GM23338 (cell line): ENCODE measurements at places on chromosomes 7 and 10. TPM values are rescaled to one million over a fixed set of nuclear protein-coding genes. Genes with fewer than 3 reads are reported as not detected.

The AKR1C8 gene
- polyA plus RNA-seq = not detected in 2 replicates

The CYP3A5 gene
- 1.1 and 1.2 TPM in 2 replicates for polyA plus RNA-seq

The ZNF727 gene
- not detected in 2 replicates for polyA plus RNA-seq

The IQUB gene
- 0.57 and 0.79 TPM in 2 replicates for polyA plus RNA-seq

The TMEM120A gene
- polyA plus RNA-seq = 22.3 and 27.1 TPM in 2 replicates

The PFKP gene
- polyA plus RNA-seq = 55.3 and 56.3 TPM in 2 replicates

The TAC1 gene
- 7.5 and 9.7 TPM in 2 replicates for polyA plus RNA-seq

The TRPV5 gene
- not detected in 2 replicates for polyA plus RNA-seq

The MYO1G gene
- 0.11 and 0.31 TPM in 2 replicates for polyA plus RNA-seq

GRCh38 chr7:139798221-139798620 lies 20.4 kb upstream of the HIPK2 start:
- H3K4me1 ChIP-seq = no peaks in the 10 kb centered on the region
- H3K36me3 ChIP-seq = no peaks in the 10 kb centered on the region

DNA sequence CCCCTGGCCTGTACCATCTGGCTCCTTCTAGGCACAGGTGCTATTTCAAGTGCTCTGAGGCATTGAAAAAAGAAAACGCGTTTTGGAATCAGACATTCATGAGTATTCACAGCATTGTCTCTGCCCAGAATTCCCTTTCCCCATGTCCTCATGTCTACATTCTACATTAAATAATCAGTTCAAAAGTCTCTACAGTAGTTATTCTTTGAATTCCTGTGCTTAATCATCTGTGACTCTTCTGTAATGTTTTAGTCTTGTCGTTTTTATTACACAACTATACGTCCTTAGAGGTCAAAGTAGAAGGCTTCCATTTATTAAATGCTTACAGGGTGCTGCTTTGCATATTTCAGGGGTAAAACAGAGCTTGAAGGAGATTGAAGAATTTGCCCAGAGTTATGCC lies 95.7 kb downstream of the BICC1 start:
- no peak for DNase-seq
- H3K4me1 ChIP-seq = no peaks in the 10 kb centered on the region
- H3K4me3 ChIP-seq = no peak overlapping the region
- no peak overlapping the region for H3K27ac ChIP-seq

GRCh38 chr7:138377306-138377705 lies 82.8 kb upstream of the TRIM24 start:
- no peaks in the 10 kb centered on the region for H3K27me3 ChIP-seq
- no peak for DNase-seq
- H3K4me1 ChIP-seq = no peaks in the 10 kb centered on the region
- no peaks in the 10 kb centered on the region for H3K36me3 ChIP-seq

DNA sequence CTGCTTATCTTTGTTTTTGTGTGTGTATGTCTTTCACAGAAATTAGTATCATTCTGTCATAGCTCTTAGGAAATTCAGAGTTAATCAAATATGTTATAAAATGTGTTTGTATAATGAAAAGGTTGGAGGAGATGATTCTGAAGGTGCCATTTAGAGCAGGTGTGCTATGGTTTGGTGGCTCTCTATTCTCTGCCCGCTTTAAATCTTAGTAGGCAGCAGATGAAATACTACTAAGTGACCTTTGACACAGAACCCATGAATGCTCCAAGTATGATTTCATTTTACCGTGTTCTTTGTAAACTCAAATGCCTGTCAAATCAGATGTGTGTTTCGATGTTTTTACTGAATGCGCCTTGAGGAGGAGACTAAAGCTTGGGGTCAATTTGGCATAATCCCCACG lies 24.5 kb downstream of the ZEB1 start:
- no peaks in the 10 kb centered on the region for H3K4me1 ChIP-seq
- no peak for DNase-seq
- no peak overlapping the region for H3K27ac ChIP-seq
- no peak overlapping the region for H3K4me3 ChIP-seq

DNA sequence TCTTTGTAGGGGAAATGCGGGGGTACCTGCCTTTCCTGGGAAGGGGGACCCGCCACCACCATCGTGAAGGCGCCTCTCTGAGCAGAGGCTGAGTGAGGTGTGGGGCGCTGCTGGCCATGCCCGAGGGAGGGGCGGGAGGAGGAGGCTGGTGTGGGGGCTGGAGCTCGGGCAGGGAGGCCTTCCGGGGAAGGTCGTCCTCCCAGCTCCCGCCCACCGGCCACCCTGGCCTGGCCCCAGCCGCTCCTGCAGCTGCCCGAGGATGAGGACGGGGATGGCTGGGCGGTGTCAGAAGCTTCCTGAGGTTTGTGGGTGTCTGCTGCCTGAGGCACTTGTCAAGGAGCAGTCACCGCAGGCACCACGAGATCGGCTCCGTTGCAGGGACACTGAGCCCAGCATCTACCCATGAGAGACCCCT lies 11.4 kb downstream of the PWWP2B start:
- peak; percentile 46 for DNase-seq
- no peaks in the 10 kb centered on the region for H3K36me3 ChIP-seq
- no peaks in the 10 kb centered on the region for H3K27me3 ChIP-seq

- H3K4me1 ChIP-seq = peaks cover 6% of the 10 kb centered on the region
- H3K4me3 ChIP-seq = peak overlapping the region; percentile 91
- H3K36me3 ChIP-seq = no peaks in the 10 kb centered on the region
- H3K27me3 ChIP-seq = peaks cover 54% of the 10 kb centered on the region
These were observed 973 bp downstream of the GPR158 start for GRCh38 chr10:25175527-25176420.

GRCh38 chr10:3772361-3773171 lies 12.4 kb downstream of the KLF6 start:
- H3K36me3 ChIP-seq = peaks cover 5% of the 10 kb centered on the region; the same call in 1 of the 2 replicates
- H3K4me1 ChIP-seq = peaks cover 31% of the 10 kb centered on the region
- no peak overlapping the region for H3K4me3 ChIP-seq
- H3K27ac ChIP-seq = no peak overlapping the region
- H3K27me3 ChIP-seq = no peaks in the 10 kb centered on the region

GRCh38 chr10:43197834-43198681 lies 59.8 kb downstream of the CSGALNACT2 start:
- no peak overlapping the region for H3K27ac ChIP-seq

- H3K4me3 ChIP-seq = no peak overlapping the region
- no peaks in the 10 kb centered on the region for H3K27me3 ChIP-seq
- no peak for DNase-seq
- no peaks in the 10 kb centered on the region for H3K4me1 ChIP-seq
- no peaks in the 10 kb centered on the region for H3K36me3 ChIP-seq
- no peak overlapping the region for H3K27ac ChIP-seq
These were observed 323.7 kb upstream of the GNAI1 start for GRCh38 chr7:79810916-79811315.

GRCh38 chr10:68434657-68435056 lies 27.6 kb upstream of the RUFY2 start:
- H3K4me1 ChIP-seq = no peaks in the 10 kb centered on the region
- no peak for DNase-seq
- H3K4me3 ChIP-seq = no peak overlapping the region
- H3K27ac ChIP-seq = peak overlapping the region; percentile 63; the same call in 1 of the 2 replicates

- H3K4me3 ChIP-seq = no peak overlapping the region
- H3K27me3 ChIP-seq = no peaks in the 10 kb centered on the region
- peaks cover 7% of the 10 kb centered on the region for H3K4me1 ChIP-seq
- DNase-seq = no peak
These were observed 226.6 kb downstream of the ADAM12 start for GRCh38 chr10:126161691-126162090.

DNA sequence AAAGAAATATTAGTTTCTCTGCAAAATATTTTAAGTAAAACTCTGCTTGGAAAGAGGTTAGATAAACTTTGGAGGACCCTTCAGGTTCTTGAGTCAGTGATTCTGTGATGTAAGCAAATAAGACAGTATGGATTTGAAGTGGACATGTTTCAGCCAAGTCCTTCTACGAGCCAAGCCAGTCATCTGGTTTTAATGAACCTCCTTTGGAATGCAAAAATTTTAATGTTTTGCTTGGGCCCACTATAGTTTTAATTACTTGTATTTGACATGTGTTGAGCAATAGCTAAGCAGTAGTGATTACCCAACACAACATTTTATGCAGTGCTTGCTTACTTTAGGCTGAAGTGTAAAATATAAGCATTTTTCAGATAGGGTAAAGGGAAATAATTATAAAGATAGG lies 296.3 kb upstream of the SEMA3D start:
- H3K4me3 ChIP-seq = no peak overlapping the region
- H3K27ac ChIP-seq = no peak overlapping the region
- no peaks in the 10 kb centered on the region for H3K4me1 ChIP-seq
- H3K36me3 ChIP-seq = no peaks in the 10 kb centered on the region

GRCh38 chr7:29386196-29386765 lies 177.4 kb upstream of the PRR15 start:
- H3K27me3 ChIP-seq = no peaks in the 10 kb centered on the region
- no peak overlapping the region for H3K27ac ChIP-seq
- H3K36me3 ChIP-seq = no peaks in the 10 kb centered on the region
- DNase-seq = no peak
- H3K4me1 ChIP-seq = 0 out of 2 replicates have a peak, but pooled peaks cover 4% of the 10 kb centered on the region

DNA sequence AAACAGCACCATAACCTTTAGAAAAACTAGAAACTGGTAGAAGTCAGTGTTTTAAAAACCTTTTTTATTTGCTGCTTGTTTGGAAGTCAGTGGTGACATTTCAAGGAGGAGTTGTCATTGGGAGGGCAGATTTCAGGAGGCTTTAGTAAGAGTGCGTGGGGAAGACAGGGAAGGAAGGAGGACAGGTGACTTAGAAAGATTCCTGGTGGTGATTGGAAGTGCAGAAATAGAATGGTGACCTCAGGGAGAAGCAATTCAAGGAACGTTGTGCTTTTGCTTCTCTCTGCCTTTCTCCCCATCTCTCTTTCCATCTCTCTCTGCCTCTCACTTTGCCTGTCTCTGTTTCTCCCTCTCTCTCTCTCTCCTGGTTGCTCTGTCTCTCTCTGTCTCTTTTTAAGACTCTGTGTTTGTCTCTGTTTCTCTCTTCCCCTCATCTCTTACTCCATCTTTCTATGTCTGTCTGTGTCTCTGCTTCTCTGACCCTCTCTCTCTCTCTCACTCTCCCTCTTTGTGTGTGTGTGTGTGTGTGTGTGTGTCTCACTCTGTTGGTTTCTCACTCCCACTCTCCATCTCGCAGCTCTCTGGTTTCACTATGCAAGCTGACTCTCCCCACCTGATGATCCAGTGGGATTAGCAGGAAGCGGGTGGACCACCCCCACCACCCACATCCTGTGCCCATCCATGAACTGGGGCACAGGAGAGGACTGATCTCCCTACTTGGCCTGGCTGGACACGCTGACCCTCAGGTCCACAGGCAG lies 10.9 kb upstream of the PFKP start:
- no peaks in the 10 kb centered on the region for H3K36me3 ChIP-seq
- no peak overlapping the region for H3K4me3 ChIP-seq
- DNase-seq = no peak
- H3K4me1 ChIP-seq = 0 out of 2 replicates have a peak, but pooled peaks cover 2% of the 10 kb centered on the region

DNA sequence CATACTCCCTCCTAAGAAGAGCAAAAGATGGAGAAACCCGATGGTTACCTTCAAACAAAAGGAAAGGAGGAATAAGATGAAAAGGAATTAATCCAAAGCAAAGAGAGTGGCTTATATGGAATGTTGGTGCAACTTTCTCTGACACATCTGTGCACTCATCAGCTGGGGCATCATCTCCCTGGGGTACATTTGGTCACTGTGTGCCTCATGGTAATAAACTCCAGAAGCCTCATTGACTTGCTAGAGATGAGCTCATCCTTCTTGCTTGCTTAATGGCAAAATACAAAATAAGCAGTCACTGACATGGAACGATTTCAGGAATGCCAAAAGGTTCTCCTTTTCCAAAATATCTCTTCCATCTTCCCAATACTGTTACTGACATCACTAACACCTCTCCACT lies 22.5 kb downstream of the CAV1 start:
- H3K4me1 ChIP-seq = no peaks in the 10 kb centered on the region
- H3K4me3 ChIP-seq = no peak overlapping the region
- no peaks in the 10 kb centered on the region for H3K27me3 ChIP-seq
- H3K27ac ChIP-seq = no peak overlapping the region
- H3K36me3 ChIP-seq = no peaks in the 10 kb centered on the region

- H3K4me3 ChIP-seq = no peak overlapping the region
- no peaks in the 10 kb centered on the region for H3K27me3 ChIP-seq
- H3K36me3 ChIP-seq = no peaks in the 10 kb centered on the region
- peak; percentile 77 for DNase-seq
- H3K27ac ChIP-seq = no peak overlapping the region
These were observed 84.3 kb upstream of the PHF14 start for GRCh38 chr7:10889266-10889898.

- no peaks in the 10 kb centered on the region for H3K36me3 ChIP-seq
- H3K27me3 ChIP-seq = no peaks in the 10 kb centered on the region
- H3K27ac ChIP-seq = peak overlapping the region; percentile 29
- peaks cover 23% of the 10 kb centered on the region for H3K4me1 ChIP-seq
- H3K4me3 ChIP-seq = peak overlapping the region; percentile 14
These were observed 44.9 kb downstream of the MYPN start for GRCh38 chr10:68154211-68154497.

GRCh38 chr7:56493704-56494450 lies 377.7 kb upstream of the NUPR2 start:
- no peaks in the 10 kb centered on the region for H3K36me3 ChIP-seq
- no peak overlapping the region for H3K4me3 ChIP-seq
- DNase-seq = no peak
- H3K4me1 ChIP-seq = no peaks in the 10 kb centered on the region
- no peaks in the 10 kb centered on the region for H3K27me3 ChIP-seq

GRCh38 chr7:2725178-2726105 lies 37.4 kb downstream of the AMZ1 start:
- H3K4me3 ChIP-seq = no peak overlapping the region
- DNase-seq = no peak
- no peaks in the 10 kb centered on the region for H3K4me1 ChIP-seq
- no peak overlapping the region for H3K27ac ChIP-seq

- H3K4me3 ChIP-seq = no peak overlapping the region
- DNase-seq = no peak
- no peak overlapping the region for H3K27ac ChIP-seq
- no peaks in the 10 kb centered on the region for H3K36me3 ChIP-seq
These were observed 8.0 kb downstream of the SLC18A2 start for GRCh38 chr10:117248750-117249465.

- H3K4me3 ChIP-seq = no peak overlapping the region
- 0 out of 2 replicates have a peak, but pooled peaks cover 6% of the 10 kb centered on the region for H3K4me1 ChIP-seq
- no peak for DNase-seq
- H3K27ac ChIP-seq = no peak overlapping the region
These were observed 26.9 kb downstream of the BLVRA start for GRCh38 chr7:43785420-43785819.

DNA sequence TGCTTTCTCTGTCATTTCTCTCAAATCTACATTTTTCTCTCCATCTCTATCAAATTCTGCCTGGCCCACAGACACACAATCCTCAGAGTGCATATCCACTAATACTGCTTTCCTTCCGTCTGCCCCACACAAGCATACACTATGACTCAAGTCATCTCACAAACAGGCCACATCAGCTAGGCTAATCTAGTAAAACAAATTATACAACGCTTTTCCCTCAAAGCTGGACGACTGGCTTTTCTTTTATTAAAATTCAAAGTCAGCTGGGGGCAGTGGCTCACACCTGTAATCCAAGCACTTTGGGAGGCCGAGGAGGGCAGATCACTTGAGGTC lies 161.1 kb downstream of the FAM107B start:
- H3K27ac ChIP-seq = no peak overlapping the region
- no peaks in the 10 kb centered on the region for H3K36me3 ChIP-seq
- no peak for DNase-seq
- no peak overlapping the region for H3K4me3 ChIP-seq
- H3K27me3 ChIP-seq = no peaks in the 10 kb centered on the region
